ENCODE measurements at places on chromosomes 7 and 10.

DNA sequence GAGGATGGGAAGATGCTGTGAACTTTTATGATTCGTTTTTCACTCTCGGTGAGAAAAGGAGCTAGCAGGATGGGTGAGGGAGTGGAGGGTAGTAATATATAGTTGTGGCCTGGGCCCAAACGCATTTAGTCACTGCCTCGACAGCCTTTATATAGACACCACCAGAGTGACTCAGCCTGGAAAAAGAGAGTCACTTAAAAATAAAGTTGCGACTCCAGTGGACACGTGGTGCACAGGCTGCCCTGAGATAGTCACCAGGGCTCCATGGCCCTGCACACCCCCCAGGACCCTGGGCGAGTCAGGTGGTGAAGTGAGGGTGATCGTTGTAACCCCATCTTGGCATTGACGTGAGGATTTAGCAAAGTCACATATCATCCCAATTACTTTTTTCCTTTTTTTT is 106.7 kb downstream of the CUX1 start:
- DNase-seq, result no peak

GRCh38 chr10:7856678-7857077 is 38.4 kb downstream of the TAF3 start:
- no peak for DNase-seq

GRCh38 chr10:48193556-48193955 is 80.9 kb downstream of the FRMPD2 start:
- DNase-seq, result no peak

- no peak for DNase-seq
These were observed 2.8 kb downstream of the EBF3 start for GRCh38 chr10:129961157-129961701.

DNA sequence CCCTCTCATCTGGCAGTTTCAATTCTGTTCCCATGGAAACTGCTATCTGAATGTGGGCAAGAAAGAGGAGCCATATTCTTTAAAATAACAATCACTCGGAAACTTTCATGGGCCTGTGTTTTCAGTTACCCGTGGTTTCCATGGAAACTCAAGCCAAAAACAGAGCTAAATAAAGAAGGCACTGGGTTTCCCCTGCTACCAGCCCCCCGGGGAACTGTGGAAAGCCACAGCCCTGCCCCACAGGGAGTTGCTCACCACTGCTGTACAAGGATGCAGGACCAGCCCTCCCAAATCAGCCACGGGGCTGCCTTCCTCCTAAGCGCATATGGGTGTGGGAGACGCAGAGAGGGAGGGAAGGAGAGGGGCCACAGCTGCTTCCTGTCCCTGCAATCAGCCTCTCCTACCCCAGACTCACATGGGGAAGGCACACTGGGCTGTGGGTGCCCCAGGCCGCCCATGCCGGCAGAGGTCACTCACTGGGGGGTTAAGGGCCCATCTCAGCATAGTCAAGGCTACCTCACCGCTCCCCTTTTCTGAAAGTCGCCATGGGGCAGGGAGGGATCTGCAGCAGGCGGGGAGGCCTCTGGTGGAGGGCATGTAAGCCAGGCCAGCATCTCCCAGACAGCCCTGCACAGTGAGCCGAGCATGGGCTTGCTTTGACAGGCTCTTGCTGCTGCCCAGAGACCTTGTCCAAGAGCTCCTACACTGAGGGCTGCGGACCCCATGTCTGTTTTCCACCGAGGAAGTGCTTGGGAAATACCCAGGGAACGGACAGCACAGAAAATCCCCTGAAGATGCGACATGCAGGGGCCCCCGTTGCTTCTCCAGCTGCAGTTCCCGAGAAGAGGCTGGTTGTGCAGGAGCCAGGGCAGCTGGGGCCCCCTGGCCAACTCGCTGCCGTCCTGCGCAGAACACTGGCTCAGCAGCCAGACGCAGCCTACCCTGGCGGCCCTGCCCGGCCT is 157.3 kb upstream of the PPP2R2D start:
- no peak for DNase-seq

GRCh38 chr7:85736085-85736484 is 549.2 kb upstream of the SEMA3D start:
- no peak for DNase-seq

Measured in activated T-cell treated with anti-CD3 and anti-CD28 coated beads, Interleukin-2, amount 50 U/mL, for 4 hours (primary cell).